ENCODE measurements at places on chromosomes 7 and 10.

DNA sequence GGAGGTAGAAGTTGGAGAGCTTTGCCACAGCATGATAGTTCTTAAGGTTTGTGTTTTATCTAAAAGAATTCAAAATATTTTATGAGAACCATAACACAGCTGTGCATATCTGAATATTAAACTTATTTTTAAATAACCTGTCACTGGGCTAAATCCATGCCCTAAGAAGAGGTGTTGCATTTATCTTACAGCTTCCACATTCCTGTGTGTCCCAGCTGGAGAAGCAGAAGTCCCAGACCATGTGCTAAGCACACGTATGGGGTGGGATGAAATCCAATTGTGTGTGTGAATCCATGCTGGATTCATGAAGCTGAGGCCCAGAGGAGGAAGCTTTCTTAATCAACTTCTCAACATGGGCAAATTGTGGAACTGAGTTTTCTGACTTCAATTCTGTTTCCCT is 121.5 kb downstream of the PKD1L1 start:
- no peak for DNase-seq

- no peak for DNase-seq
These were observed 61.7 kb upstream of the MDFIC start for GRCh38 chr7:114860206-114860605.

- no peak for DNase-seq
These were observed 9.4 kb upstream of the CALML5 start for GRCh38 chr10:5508786-5509185.

- no peak for DNase-seq
These were observed 72.5 kb downstream of the CUL2 start for GRCh38 chr10:35017608-35018007.

DNA sequence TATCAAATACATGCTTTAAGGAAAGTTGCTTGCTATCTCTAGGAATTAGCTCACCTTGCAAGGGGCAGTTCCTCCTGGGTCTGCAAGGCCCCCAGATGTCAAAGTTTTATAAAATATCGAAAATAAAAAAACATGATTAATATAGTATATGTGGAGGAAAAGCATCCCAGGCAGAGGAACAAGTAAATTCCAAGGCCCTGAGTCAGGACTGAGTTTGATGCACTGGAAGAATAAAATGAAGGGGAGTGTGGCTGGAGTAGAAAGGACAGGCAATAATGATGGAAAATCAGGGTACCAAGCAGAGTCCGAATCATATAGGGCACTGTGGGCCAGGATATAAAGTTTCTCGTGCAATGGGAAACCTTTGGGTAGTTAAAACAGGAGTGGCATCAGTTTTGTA is 112.4 kb upstream of the EEPD1 start:
- DNase-seq: no peak
